ENCODE measurements at places on chromosomes 1 and 21.
A peak's percentile ranks its signal among the peaks of the same experiment; 100 is the strongest.

GRCh38 chr1:39671793-39672550 is at the start of gene NT5C1A:
TSS of gene NT5C1A (minus strand) at chr1:39672107. CDS start at chr1:39672038, 69 bp downstream.
- DNase-seq, result peak; percentile 17

DNA sequence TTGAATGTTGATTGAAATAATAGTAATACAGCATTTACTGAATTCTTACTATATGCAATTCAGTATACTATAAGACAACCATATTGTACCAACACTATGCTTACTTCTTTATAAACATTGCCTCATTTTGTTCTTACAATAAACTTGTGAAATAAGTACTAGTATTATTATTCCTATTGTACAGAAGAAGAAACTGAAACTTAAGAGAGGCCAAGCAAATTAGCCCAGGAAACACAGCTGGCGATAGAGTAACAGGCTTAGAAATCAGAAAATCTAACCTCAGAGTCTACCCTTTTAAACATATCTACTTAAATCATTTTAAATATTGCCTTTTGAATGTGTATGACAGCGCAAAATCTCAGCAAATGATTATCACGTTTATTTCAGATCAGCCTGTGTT is 41.7 kb downstream of the FASLG start:
- DNase-seq, result no peak

GRCh38 chr1:35595684-35596083 is 22.6 kb downstream of the TFAP2E start:
- DNase-seq, result no peak

DNA sequence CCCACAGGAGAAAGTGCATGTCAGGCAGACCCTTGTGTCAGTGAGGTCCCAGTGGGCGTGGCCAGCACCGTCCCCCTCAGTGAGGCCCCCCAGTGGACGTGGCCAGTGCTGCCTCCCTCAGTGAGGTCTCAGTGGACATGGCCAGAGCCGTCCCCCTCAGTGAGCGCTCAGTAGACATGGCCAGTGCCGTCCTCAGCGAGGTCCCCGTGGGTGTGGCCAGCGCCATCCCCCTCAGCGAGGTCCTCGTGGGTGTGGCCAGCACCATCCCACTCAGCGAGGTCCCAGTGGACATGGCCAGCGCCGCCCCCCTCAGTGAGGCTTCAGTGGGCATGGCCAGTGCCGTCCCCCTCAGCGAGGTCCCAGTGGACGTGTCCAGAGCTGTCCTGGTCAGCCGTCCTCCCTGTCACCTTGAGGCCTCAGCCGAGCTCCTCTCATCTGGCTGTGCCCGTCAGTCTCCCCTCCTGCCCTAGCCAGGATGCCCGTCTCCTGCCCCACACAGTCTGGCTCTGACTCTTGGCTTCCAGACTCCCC is 35.5 kb downstream of the PDE9A start:
- no peak for DNase-seq

DNA sequence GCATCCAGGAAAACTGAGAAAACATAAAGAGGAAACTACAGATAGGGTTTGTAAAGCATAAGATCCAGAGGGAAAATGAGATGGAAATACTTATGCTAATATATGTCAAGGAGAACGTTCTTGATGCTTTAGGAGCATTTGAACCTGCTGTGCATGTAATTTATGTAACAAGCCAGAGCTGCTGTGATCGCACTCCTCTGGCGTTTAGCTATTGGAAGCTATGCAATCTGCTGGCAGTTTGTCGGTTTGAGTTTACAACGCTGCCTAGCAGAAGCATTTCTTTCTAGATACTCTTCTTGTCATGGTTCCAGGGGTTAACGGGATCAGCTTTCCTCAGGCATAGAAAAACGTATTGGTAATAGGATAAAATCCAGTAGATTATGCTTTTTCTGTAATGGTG is 182.7 kb downstream of the KCNH1 start:
- DNase-seq, result no peak

DNA sequence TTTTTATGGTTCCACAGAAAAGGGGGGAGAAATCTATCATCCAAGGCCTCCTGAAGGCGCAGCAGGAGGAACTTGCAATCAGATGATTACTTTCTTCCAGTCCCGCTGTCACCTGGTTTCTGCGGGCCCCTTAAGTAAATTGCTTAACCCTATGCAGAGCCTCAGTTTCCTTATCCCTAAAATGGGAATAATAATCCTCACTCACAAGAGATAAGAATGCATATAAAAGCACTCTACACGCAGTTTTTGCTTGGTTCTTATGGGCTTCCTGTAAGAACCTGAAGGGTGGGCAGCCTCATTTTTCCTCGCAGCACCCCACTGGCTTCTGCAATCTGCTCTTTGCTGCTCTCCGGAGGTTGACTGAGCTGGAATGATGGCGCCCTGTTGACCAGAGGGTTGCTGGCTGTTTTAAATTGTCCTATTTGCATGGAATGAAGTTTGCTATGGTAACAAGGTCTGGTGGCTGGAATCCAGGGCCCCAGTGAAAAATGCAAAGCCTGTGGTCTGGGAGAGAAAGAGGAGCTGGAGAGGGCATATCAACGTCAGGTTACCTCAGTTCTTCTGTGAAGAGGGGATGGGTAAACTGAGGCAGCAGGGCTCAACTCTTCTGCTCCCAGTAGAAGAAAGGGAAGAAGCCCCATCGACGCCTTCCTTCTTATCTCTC is 1.0 kb upstream of the KAZN start:
- no peak for DNase-seq

- no peak for DNase-seq
These were observed 7.9 kb downstream of the SLC2A7 start for GRCh38 chr1:9018333-9018732.

DNA sequence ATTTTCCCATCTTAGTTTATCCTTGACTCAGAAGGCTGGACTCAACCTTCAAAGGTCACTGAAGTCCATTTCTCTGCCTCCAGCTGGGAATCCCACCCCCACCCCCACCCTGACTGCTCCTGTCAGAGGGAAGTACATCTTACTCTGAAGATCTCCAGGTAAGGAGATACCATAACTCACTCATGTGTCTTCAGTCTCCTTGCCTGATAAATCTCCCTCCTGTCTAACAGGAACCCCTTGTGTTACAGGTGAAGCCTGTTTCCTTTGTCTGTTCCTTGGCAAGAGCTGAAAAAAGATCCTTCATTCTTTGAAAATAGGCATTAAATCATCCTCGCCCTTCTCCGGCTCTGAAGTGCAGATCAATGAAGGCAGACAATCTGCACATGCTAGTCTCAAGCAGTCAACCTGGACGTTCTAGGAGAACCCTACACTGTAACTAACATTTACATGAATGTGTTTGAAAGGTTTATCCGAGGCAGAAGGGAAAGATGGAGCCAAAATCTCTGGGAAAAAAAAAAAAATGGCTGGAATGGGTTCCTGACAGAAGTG is 250.6 kb downstream of the TM2D1 start:
- DNase-seq, result no peak

DNA sequence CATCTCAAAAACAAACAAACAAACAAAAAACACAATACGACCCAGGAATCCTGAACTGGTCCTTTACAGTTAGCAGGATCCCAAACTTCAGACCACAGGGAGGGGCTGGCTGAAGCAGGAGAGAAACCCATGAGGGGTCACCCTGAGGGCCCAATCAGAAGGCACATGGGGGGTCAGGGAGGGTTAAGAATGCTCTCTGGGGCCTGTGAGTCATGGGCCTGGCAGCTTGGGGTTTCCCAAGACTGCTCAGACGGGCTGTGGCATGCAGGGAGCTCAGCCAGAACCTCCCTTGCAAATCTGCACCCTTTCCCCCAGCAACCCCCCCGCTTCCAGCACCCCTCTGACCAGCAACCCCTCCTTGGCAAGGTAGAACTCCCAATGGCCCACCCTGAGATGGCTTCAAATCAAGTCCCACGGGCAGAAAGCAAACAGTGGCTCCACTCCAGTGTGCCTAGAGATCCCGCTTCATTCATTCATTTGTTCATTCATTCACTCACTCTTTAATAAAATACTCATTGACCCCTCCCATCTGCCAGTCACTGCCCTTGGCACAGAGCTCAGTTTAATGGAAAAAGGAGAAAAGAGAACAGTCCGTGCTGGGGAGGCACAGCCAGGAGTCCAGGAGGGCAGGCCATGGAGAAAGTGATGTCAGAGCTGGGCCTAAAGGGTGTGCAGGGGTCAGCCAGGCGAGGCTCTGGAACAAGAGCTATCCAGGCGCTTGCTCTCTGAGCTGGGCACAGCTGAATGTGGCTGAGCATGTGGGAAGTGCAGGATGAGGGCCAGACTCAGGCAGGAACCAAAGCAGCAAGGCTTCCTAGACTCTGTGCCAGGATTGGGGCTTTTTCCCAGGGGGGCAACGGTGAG is 8.2 kb downstream of the UQCRHL start:
- no peak for DNase-seq

DNA sequence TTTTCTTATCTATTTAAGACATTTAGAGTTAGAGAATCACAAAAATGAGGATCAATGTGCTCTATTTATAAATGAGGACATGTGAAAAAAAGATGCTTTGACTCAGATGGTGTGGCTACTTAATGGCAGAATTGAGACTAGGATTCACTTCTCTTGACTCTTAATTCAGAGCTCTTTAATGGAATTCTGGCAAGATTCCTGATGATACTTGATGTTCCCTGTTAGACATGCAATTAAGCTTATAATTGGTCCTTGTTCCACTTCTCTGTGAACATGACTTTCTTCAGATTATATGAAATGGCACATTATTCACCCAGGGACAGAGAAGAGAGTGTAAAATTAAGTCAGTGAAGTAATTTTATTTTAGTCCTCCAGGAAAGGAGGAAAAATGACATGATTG is 165.3 kb downstream of the LRRC7 start:
- DNase-seq, result no peak

GRCh38 chr1:17618558-17619247 is 79.2 kb downstream of the ARHGEF10L start:
- peak; percentile 13 for DNase-seq

- no peak for DNase-seq
These were observed 12.9 kb downstream of the CFAP57 start for GRCh38 chr1:43184995-43185394.

GRCh38 chr1:162019006-162019405 is 4.7 kb downstream of the OLFML2B start:
- no peak for DNase-seq

- DNase-seq, result no peak
These were observed 140.3 kb downstream of the PLPP3 start for GRCh38 chr1:56438901-56439551.

GRCh38 chr1:24801176-24801575 is 55.9 kb downstream of the CLIC4 start:
- no peak for DNase-seq

GRCh38 chr1:185598332-185598731 is 135.9 kb upstream of the HMCN1 start:
- DNase-seq, result no peak

- no peak for DNase-seq
These were observed 70.2 kb downstream of the FOXD2 start for GRCh38 chr1:47507881-47508701.

GRCh38 chr21:37644636-37645035 is 271.6 kb downstream of the KCNJ6 start:
- no peak for DNase-seq

- no peak for DNase-seq
These were observed 412.2 kb downstream of the MATN1 start for GRCh38 chr1:30310966-30311742.

GRCh38 chr21:31363720-31364119 is 19.7 kb upstream of the TIAM1 start:
- DNase-seq, result no peak

- no peak for DNase-seq
These were observed 49.0 kb downstream of the SCCPDH start for GRCh38 chr1:246773213-246773641.

GRCh38 chr1:187433598-187433997 is 604.8 kb downstream of the PLA2G4A start:
- DNase-seq, result no peak

DNA sequence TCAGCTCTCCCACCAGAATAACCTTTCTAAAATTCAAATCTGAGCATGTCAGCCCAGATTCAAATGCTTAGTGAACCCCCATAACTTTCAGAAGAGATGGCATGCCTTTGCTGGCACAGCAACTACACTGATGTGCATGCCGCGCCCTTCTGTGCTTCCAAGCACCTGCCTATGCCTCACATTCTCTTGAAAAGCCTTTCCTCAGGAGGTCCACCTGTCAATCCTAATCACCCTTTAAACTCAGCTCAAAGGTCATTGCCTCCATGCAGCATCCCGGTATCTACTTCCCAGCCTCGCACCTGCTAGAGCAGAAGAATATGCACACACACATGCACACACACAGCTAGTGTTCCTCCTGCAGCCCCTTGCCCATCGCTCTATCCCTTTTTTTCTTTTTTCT is 5.2 kb upstream of the S100A2 start:
- no peak for DNase-seq

DNA sequence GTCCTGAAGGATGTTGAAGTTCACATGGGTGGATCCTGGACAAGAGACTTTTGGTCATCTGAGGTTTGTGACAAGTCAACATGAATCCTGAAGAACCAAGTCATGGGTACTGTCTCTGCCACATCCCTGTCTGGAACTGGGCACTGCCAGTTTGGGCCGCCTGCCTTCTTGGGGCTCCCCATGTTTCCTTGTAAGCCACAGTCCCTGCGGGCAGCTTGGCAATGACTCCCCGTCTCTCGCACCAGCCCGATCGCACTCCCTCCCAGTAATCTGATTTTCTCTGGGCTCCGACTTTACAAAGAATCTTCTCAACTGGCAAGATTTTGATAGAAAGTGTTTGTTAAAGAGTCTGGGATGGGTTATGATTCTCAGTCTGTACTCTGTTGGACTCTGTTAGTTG is 80.4 kb downstream of the DDX20 start:
- DNase-seq, result no peak

- no peak for DNase-seq
These were observed 7.2 kb upstream of the WARS2 start for GRCh38 chr1:119147661-119148090.

DNA sequence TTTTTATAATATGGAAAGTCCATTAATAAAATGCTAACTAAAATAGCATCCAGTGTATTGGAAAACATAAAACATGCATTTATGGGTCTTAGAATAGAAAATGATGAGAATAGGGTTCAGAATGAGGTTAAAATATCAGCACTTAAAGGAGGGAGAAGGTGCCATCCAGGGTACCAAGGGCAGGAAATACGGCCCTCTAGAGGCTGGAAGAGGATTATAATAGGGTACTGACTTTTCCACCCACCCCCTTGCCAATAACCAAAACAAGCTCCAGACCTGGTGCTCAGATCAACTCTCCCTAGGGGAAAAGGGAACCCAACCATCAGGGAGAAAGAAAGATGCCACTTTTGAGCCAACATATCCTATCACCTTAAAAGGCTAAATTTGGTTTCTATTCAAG is 26.7 kb downstream of the ASTN1 start:
- no peak for DNase-seq

- no peak for DNase-seq
These were observed 1292.6 kb downstream of the BRINP3 start for GRCh38 chr1:189185097-189185496.

- no peak for DNase-seq
These were observed 3.7 kb downstream of the FBXO42 start for GRCh38 chr1:16348414-16349182.

- DNase-seq, result no peak
These were observed 49.7 kb downstream of the MDM4 start for GRCh38 chr1:204565617-204566582.

All from substantia nigra (tissue), 51 donors.